ENCODE measurements at places on chromosomes 12 and 14. TPM values are rescaled to one million over a fixed set of nuclear protein-coding genes. Genes with fewer than 3 reads are reported as not detected.

The ANO2 gene
- 0.43 TPM for total RNA-seq

The RNASE8 gene
- not detected for total RNA-seq

The DDN gene
- total RNA-seq = under 0.01 TPM

The KRT78 gene
- total RNA-seq = not detected

The DAO gene
- total RNA-seq = not detected

The SLC17A8 gene
- total RNA-seq = not detected

The LBHD2 gene
- total RNA-seq = not detected

The RPL10L gene
- 0.43 TPM for total RNA-seq

The ATL1 gene
- total RNA-seq = 6.9 TPM

The TOMM20L gene
- not detected for total RNA-seq

The TMTC1 gene
- 33.2 TPM for total RNA-seq

The CCDC60 gene
- not detected for total RNA-seq

The ADAMTS20 gene
- under 0.01 TPM for total RNA-seq

The GLIPR1L1 gene
- not detected for total RNA-seq

The SOAT2 gene
- not detected for total RNA-seq

The PROX2 gene
- total RNA-seq = under 0.01 TPM

The IFNG-AS1 gene
- not detected for total RNA-seq

Measured in fibroblast of villous mesenchyme (primary cell).